Activated T-cell treated with anti-CD3 and anti-CD28 coated beads, Interleukin-2, amount 50 U/mL, for 72 hours (primary cell): ENCODE measurements at places on chromosomes 5 and 9.

DNA sequence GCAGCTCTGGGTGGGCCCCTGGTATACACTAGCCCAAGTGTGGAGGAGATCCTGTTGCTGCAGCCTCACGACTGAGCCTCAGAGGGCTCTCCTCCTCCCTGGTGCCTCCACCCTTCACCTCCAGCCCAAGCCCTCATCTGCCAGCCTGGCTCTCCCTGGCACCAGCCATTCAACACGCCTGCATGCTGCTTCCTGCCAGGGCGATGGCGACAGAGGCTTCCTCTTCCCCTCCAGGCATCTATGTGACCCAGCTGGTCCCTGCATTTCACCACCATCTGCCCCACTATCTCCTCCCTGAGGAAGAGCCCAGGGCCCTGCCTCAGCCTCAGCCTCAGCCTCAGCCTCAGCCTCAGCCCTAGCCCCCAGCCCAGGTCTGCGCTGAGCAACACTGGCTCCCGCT lies 54.8 kb upstream of the ANGPTL2 start:
- DNase-seq = no peak

GRCh38 chr9:75229605-75230332 lies 141.5 kb downstream of the OSTF1 start:
- DNase-seq = no peak

DNA sequence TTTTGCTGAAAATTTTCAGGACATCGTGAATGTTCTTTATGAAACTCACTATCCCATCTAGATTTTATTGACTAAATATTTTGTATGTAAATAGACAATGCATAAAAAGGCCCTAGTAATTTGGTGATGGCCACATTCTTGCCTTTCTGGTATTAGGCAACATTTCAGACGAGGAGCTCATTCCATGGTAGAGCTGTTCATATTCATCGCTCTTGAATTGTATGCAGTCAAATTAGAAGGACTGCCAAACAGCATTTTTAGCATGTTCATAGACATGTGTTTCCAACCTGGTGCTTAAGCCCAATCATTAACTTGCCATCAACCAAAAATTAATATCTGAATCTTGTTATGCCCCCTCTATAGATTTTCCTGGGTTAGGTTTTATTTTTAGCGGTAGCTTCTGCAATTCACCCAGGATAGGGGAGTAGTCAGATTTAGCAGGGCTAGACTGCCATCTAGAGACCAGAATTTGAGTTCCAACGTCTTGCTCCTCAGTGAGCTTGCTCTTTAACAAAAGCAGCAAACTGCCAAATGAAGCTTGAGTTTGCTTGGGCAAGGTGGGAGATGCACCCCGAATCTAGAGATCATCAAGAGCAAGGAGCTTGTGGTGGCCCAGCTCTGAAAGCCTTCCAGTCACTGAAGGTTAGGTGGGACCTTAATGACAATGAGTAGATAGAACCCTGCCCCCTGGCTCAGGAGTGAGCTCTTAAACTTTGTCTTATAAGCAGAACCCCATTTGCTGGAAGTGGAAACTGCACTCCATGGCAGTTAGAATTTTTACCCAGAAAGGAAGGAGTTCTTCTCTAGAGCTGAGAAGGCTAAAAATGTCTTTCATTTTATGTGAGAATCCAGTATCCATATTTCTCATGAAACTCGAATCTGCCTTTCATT lies 456.2 kb downstream of the RASEF start:
- no peak for DNase-seq

DNA sequence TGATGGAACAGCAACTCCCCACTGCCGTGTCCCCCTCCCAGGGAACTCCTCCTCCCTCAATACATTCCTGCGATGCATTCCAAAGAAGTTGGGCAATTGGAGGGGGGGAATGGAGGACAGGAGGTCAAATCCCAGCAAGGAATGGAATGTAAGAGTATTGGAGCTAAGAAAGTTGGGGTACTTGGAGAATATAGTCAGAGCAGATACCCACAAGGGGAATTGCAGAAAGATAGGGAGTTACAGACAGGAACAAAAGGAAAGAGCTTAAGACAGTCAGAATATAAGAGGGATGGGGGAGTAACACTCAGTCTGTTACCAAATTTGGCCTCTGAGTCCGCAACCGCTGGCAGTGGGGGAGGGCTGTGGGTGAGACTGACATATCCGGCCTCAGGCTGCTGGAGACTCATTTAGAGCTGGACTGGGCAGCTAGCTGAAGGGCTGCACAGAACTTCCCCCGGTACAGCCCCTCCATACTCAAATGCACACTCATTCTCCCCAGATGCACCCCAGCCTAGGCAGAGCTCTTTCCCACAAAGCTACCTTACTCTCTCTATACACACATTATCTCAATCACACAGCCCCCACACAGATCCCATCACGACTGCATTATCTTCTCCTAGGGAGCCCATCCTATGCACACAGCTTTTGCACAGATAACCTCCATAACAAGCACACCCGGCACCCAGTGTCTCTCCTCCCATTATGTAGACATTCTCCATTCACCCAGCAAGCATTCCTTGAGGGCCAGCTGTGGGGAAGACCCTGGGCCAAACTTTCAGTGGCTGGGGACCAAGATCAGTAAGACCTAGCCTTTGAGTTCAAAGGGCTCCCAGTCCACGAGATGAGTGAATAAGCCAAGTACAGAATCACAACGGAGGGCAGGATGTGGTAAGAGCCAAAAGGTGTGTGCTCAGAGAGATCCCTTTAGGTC lies 3.7 kb downstream of the TLN1 start:
- DNase-seq = peak; percentile 63

- DNase-seq = no peak
These were observed 669.5 kb downstream of the SLCO4C1 start for GRCh38 chr5:101626572-101626971.

- DNase-seq = no peak
These were observed 4.1 kb upstream of the TLE4 start for GRCh38 chr9:79567671-79568098.

DNA sequence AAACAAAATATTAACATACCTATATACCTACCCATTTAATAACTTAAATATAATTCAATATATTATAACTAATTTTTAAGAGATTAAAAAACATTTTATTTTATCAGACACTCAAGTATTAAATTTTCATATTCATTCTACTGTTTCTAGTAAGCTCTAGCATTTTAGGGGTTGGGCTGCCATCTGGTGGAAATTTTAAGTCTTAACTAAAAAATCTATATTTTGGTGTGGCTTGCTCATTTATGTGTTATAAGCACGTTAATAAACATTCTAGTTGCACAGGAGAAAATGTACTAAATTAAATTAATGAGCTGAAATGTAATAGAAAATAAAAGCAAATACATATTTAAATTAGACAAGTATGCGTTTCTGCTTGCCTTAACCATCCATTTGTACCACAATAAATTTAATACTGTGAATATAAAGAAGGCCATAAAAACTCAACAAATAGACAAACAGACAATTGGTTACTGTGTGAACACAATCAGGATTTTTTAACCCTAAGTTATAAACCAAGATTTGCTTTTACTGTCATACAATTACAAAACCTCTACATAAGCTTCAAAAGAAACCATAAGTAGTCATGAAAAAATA lies 1728.3 kb upstream of the CDH9 start:
- no peak for DNase-seq

DNA sequence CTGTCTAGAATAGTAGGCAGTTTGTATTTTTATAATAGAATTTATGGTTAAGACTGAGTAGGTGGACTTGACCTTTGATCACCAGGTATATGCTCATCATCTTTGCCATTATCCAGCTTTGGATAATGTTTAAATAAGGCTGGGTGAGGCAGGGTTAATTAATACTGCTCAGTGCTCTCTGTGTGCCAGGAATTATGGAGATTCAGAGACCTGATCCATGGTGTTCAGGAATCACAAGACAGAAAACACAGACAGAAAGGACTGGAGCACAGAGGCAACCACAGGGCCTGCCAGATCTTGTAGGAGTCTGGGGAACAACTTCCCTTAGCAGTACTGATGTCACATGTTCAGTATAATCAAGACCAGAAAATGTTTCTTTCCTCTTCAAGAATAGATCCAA lies 186.3 kb upstream of the ADCY2 start:
- no peak for DNase-seq

DNA sequence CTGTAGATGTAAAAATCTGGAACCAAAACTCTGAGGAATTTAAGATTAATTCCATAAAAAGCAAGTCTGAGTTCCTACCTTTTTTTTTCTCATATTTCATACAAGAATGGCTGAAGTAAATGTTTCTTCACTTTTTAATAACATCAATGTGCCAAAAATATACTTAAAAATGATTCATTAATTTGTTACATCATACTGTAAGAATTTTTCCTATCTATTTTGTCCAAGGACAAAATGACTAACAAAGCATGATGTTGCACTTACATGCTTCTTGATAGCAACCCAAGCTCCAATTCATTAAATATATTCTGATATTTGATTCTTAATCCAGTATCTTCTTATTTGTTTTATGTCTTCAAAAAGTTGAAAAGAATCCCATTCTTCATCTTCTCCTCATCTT lies 988.3 kb downstream of the TLE1 start:
- no peak for DNase-seq

- no peak for DNase-seq
These were observed 30.9 kb downstream of the CDO1 start for GRCh38 chr5:115785381-115786065.

DNA sequence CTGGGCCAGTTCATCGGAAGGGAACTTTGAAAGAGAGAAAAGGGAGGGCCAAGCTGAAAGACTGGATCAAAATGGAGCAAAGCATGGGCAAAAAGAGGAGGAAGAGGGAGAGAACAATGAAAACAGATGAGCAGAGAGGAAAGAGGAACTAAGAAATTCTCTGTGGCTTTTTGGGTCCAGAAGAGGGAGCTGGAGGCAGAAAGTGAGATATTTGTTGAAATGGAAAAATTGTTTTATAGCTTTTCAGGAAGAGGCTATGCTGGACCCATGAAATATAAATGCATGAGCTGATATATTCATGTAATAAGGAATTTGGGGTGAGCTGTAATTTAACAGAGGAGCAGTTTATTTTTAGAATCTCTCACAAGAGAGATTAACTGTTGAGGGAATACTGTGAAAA lies 457.3 kb downstream of the DMAC1 start:
- DNase-seq = no peak

- DNase-seq = no peak
These were observed 11.6 kb downstream of the ANP32B start for GRCh38 chr9:97994703-97995102.

GRCh38 chr9:133355881-133356357 lies 368 bp downstream of the SURF1 start:
- DNase-seq = peak; percentile 21

GRCh38 chr5:1103093-1103492 lies 8.8 kb downstream of the SLC12A7 start:
- no peak for DNase-seq

- DNase-seq = no peak
These were observed 551.1 kb downstream of the CAAP1 start for GRCh38 chr9:26341545-26341944.

DNA sequence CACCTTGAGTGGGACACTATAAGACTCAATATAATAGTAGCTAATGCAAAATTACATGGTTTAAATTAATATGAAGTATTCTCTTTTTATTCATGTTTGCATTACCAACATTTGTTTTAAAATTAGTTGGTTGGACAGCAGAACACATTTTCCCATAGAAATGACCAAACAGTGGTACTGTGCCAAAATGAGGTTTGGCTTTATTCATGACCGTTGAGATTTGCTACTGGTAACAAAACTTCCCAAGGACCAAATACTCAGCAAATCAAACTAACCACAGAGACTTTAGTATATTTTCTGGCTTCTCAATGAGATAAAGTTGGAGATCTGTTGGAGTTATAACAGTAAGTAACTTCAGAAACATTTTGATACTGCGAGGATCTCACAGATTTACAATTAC lies 637.8 kb upstream of the MEF2C start:
- no peak for DNase-seq

GRCh38 chr5:40653221-40654022 lies 26.3 kb upstream of the PTGER4 start:
- no peak for DNase-seq

GRCh38 chr5:10684303-10685086 lies 76.5 kb downstream of the DAP start:
- DNase-seq = no peak

GRCh38 chr9:71680189-71680980 lies 87.9 kb downstream of the CEMIP2 start:
- DNase-seq = no peak

GRCh38 chr5:5795074-5795771 lies 372.7 kb downstream of the ICE1 start:
- no peak for DNase-seq

DNA sequence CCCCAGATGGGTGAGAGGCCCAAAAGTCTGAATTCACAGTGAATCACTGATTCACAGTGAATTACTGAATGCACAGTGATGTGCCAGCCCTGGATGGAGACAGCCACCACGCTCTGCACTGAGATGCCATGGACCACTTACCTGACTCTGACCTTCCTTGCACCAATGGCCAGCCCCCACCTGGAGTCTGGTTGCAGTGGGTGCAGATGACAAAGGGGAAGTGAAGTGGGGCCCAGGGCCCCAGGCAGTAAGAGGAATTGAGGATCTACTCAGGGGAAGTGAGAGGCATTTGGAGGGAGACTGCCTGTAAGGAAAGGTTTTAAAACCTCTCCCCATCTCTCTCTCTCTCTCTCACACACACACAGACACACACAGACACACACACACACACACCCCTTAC lies 412.1 kb downstream of the CYLC2 start:
- DNase-seq = no peak

DNA sequence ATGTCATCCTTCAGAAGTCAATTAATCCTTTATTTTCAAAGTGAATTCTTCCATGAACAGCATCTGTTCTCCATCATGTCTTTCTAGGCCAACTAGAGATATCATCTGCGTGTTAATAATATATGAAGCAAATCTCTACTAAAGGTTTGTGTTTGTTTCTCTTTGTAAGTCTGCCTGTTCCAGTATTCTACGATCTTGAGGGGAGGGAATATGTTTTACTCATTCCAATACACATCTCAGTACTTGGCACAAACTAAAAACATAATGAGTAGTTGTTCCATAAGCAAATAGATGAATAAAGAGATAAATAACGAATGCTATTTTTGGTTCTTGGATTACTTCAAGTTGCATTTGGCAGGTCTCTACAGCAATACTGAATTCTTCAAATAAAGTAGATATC lies 470.7 kb upstream of the GRIN3A start:
- DNase-seq = no peak

DNA sequence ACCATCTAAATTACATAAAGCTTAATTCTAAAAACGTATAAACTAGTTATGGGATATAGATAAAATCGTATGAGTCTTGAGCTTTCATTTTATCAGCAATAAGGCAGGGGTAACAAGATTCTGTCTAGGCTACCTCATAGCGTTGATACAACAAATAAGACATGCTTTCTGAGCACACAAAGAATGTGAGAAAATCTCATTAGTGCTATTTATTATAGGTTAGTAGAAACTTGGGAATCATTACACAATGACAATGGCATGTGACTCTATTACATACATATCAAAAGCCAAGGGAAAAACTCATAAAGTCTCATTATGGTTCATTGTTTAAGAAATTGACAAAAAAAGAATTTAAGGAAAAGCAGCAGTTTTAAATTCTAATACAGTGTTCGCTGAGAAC lies 448.6 kb downstream of the PLK2 start:
- no peak for DNase-seq

GRCh38 chr5:93294199-93294598 lies 286.8 kb downstream of the NR2F1-AS1 start:
- no peak for DNase-seq

DNA sequence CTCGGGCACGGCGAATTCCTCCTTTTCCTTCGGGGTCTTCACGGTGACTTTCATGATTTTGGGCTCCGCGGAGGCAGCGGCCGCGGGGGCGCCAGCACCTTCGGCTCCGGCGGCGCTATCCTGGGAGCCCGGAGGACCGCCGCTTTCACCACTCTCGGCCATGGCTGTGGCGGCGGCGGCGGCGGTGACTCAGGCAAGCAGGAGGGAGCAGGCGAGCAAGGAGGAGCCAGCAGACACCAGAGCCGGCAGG lies 315 bp downstream of the UBQLN1 start:
- DNase-seq = peak; percentile 87
